ENCODE measurements at places on chromosomes 2 and 18.

DNA sequence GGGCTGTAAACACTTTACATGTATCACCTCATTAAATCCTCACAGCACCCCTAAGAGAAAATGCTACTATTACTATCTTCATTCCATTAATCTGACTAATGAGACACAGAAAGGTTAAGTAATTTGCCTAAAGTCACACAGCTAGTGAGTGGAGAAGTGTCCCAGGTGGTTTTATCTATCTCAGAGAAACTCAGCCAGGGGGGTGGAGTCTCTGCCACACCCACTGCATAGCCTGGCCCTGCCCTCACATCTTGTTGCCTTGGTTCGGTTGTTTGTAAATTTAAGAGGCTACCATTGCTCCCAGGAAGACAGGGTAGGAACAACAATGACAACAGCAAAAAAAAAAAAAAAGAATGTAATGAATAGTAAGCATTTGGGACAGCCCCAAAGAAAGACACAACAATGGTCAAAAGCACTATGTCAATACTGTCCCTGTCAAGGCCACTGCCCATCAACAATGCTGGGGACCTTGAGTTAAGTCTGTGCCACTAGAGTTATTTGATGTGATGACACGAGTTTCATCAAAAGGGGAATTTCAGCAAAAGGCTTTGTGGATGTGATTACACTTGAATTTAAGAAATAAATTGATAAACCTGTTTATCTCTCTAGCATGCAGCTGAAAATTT is 17.5 kb downstream of the CYRIA start:
- no peak overlapping the region for H3K4me3 ChIP-seq
- H3K27ac ChIP-seq: no peak overlapping the region
- H3K27me3 ChIP-seq: no peaks in the 10 kb centered on the region

GRCh38 chr18:33114749-33115148 is 325.8 kb downstream of the CCDC178 start:
- H3K4me3 ChIP-seq: no peak overlapping the region
- peaks cover 3% of the 10 kb centered on the region for H3K27me3 ChIP-seq
- no peak for DNase-seq
- H3K36me3 ChIP-seq: no peaks in the 10 kb centered on the region
- no peak overlapping the region for H3K27ac ChIP-seq

GRCh38 chr18:48946329-48946835 is 4.4 kb downstream of the SMAD7 start:
- H3K4me1 ChIP-seq: peaks cover 65% of the 10 kb centered on the region
- no peak for DNase-seq
- peak overlapping the region; percentile 89 for H3K27ac ChIP-seq
- peaks cover 61% of the 10 kb centered on the region for H3K36me3 ChIP-seq
- H3K27me3 ChIP-seq: no peaks in the 10 kb centered on the region

GRCh38 chr2:46666044-46666679 is 186.8 kb downstream of the TMEM247 start:
- no peak overlapping the region for H3K4me3 ChIP-seq
- no peak overlapping the region for H3K27ac ChIP-seq
- H3K36me3 ChIP-seq: no peaks in the 10 kb centered on the region
- DNase-seq: no peak

Measured in osteocyte (in vitro differentiated cells).